HepG2 (cell line): ENCODE measurements at places on chromosomes 2 and 18. TPM values are rescaled to one million over a fixed set of nuclear protein-coding genes. Genes with fewer than 3 reads are reported as not detected.

The FRZB gene
- total RNA-seq: 0.04 TPM in 1 of 2 replicates, not detected in the other

The POTEC gene
- not detected in 2 replicates for total RNA-seq

The ASPRV1 gene
- total RNA-seq: 0.40 and 0.42 TPM in 2 replicates

The HTRA2 gene
- 37.0 and 47.7 TPM in 2 replicates for total RNA-seq

GRCh38 chr2:18373081-18373480 lies 187.4 kb downstream of the RDH14 start:
- DNase-seq: no peak

GRCh38 chr2:205770577-205770976 lies 88.3 kb downstream of the NRP2 start:
- no peak for DNase-seq

DNA sequence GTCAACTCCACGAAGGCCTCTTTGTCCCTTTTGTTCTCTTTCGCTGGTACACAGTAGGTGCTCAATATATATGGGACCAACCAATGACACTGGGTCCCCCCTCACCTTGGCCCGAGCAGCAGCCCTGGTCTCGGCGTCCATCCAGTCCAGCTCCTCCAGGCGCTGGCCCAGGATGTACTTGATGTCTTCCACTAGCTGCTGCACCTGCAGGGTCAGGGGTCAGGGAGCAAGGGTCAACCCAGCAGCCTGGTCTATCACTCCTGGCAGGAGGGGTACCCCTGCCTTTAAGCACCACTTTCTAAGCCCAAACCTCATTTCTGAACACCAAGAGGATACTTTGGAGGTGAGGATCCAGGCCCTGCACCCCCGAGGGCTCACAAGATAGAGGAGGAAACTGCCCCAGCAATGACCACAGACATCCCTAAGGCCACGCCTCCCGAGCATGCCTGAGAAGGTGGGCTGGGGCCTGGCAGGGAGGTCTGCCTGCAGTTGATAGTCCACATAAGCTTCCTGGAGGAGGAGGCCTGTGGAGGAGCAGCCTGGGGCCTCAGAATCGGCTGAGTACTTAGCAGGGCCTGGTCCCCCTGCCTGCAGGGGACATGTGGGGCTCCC lies 4.2 kb downstream of the ECEL1 start:
- no peak for DNase-seq

DNA sequence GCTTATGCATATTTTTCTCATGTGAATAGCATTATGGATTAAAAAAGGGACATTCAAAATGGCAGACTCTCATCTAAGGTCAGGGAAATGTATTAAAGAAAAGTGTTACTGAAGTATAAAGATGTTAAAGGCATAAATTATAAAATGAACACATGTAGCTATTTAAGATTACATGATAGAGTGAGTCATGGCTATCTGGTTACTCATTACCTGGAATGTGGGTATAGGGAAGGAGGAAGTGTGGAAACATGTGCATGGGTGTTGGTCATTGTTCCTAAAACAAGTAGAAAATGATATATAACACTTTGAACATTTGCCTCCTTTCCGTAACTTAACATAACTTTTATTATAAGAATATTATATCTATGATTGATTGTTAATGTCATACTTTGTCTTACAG lies 66.4 kb downstream of the MYO1B start:
- DNase-seq: peak; percentile 59

DNA sequence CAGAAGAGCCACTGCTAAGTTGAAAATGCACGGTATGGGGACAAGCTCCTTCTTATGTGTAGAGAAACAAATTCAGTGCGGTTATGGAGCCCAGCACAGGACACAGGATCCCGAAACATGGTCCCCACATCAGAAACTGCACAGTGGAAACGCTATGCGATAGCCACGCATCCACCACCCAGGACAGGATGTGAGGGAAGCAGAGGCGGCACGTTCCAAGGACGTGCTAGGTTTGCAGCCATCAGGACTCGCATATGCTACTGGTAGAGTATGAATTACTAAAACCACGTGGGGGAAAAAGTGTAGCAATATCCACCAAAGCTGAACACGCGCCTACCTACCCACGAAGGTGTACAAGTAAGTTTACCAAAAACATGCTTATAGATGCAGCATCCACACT lies 34.7 kb upstream of the SNTG2 start:
- no peak for DNase-seq
